ENCODE measurements at places on chromosomes 16 and 17.

GRCh38 chr17:56934280-56934679, 20.4 kb upstream of the TRIM25 start:
- DNase-seq, result no peak

GRCh38 chr17:44992242-44992939, 24.3 kb upstream of the C1QL1 start:
- no peak for DNase-seq

- DNase-seq, result no peak
Measured at GRCh38 chr16:72814226-72814625, 233.7 kb downstream of the ZFHX3 start.

DNA sequence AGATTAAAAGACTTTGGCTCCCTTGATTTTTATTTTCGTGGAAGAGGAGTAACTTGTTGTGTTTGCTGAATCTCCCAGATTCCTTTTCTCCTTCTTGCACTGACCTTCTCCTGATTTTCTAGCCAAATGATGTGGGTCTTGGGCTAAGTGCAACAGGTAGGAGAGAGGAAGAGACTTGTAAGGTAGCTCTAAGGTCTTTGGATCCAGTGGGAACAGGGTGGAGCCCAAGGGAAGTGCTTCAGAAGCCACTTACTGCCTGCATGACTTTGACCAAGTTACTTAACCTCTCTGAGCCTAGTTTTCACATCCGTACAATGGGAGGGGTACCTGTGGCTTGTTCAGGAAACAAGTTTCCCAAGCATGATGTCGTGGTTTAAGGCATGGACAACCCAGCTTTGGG, 111.3 kb upstream of the IRX3 start:
- DNase-seq, result no peak

GRCh38 chr16:57390636-57391295, 13.8 kb upstream of the CCL17 start:
- DNase-seq, result no peak

DNA sequence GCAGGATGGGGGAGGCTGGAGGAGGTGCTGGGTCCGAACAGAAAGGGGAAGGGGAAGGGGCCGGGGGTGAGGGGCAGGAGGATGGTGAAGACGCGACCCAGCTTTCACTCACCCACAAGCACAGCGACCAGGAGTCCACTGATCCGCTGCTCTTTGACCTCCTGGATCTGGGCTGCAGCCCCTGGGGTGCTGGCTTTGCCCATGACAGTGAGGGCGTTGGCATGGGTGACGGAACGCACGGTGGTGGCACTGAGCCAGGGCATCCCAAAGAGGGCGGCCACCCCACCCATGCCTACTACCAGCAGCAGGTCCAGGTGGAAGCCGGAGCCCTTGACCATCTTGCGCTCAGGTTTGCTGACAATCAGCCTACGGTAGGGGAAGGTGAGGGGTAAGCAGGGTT, 14.9 kb downstream of the SLC4A1 start:
- DNase-seq, result no peak

All from vagina (tissue), 2 donors.